HT1080 (cell line): ENCODE measurements at places on chromosomes 12 and 14.

DNA sequence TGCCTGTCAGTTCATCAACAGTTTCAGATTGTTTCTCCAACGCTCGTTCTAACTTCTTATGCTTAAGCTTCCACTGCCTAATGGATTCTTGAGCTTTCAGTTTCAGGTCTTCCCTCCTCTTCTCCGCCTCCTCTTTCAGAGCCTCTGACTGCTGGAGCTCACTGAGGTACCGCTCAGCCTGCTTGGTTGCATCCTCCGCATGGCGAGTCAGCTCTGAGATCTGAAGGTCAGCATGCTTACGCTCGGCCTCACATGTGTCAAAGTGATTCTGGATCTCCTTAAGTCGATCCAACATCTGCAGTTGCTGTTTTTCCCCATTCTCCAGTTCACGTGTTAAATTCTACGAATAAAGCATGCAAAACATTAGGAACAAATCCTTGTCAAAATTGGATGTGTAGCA is 148.8 kb downstream of the CEP128 start:
- DNase-seq, result no peak

DNA sequence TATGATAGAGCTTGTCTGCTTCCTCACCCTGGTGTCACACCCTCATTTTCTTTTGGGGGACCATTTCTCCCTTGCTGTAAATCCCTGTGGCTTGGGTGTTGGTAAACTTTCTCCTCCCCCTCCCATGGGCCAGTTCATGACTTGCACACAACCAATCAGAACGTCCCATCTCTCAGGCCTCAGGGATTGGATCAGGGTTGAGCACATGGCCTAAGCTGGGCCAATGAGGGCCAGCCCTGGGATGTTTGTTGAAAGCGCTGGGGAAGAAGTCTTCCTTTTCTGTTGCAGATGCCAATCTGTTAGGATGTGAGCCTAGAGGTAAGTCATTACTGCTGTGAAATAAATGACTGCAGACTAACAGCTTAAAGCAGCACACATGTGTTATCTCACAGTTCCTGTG is 136.7 kb downstream of the AACS start:
- no peak for DNase-seq

- DNase-seq, result no peak
Measured at GRCh38 chr12:53758081-53758729, 6.4 kb upstream of the CISTR start.

DNA sequence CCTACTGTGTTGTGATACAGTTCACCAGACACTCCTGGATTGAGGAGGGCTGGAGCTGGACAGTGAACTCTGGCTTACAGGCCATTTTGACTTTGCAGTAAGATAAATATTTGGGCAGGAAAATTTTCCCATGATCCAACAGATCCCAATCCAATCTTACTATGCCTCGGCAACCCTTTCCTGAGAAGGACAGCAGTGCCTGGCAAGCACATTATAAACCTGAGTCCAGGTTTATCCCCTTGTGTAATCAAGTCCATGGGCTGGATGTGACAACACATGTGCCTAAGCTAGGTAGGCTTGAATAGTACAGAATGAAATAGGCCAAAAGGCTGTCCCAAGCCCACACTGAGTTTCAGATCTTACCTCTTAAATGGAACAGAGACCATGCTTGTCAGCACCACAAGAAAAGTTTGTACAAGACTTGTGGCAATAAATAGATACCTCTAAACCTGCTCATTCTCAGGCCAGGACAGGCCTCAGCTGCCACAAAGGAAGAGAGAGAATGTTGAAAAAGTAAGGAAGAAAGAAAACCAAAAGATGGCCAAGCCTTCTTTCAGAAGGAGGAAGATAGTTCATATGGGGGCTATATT is 34.9 kb downstream of the CREBL2 start:
- DNase-seq, result no peak

- DNase-seq, result no peak
Measured at GRCh38 chr12:101424620-101425019, 17.0 kb upstream of the ARL1 start.
